ENCODE measurements at places on chromosomes 11 and 22.

DNA sequence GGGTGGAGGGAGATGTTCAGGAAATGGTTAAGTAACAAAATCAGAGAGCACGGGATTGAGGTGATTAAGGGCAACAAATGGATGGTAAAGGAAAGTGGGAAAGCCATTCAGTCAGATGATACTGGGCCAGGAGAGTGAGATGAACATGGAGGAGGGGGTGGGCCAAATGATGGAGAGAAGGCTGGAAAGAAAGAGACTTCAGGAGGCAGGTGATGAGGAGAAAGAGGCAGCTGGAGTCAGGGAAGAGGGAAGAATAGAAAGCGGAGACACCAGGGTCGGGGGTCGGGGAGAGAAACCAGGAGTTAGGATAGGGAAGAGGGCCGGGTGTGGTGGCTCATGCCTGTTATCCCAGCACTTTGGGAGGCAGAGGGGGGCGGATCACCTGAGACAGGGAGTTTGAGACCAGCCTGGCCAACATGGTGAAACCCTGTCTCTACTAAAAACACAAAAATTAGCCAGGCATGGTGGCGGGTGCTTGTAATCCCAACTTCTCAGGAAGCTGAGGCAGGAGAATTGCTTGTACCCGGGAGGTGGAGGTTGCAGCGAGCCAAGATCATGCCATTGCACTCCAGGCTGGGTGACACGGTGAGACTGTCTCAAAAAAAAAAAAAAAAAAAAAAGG, 4.7 kb upstream of the KDM2A start:
- DNase-seq, result no peak

DNA sequence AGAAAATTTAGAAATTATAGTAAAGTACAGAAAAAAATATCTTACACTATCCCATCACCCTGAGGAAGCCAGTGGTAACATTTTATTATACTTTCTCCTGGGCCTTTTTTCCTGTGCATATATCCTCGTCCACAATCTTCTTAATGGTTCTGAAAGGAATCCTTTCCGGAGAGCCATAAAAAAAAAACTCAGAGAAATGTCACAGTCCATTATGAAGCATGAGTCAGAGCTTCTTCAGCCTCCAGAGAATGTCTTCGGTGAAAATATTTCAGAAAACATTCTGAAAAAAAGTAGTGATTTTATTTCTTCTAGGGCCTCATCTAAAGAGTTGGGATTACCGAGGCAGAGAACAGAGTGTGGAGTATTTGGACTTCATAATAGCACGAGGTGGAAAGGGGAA, 163.4 kb downstream of the INSC start:
- DNase-seq, result no peak

GRCh38 chr11:78425399-78426070, 7.9 kb upstream of the GAB2 start:
- DNase-seq, result no peak

- no peak for DNase-seq
Observed at GRCh38 chr22:48579928-48580309, 1247.8 kb downstream of the BRD1 start.

DNA sequence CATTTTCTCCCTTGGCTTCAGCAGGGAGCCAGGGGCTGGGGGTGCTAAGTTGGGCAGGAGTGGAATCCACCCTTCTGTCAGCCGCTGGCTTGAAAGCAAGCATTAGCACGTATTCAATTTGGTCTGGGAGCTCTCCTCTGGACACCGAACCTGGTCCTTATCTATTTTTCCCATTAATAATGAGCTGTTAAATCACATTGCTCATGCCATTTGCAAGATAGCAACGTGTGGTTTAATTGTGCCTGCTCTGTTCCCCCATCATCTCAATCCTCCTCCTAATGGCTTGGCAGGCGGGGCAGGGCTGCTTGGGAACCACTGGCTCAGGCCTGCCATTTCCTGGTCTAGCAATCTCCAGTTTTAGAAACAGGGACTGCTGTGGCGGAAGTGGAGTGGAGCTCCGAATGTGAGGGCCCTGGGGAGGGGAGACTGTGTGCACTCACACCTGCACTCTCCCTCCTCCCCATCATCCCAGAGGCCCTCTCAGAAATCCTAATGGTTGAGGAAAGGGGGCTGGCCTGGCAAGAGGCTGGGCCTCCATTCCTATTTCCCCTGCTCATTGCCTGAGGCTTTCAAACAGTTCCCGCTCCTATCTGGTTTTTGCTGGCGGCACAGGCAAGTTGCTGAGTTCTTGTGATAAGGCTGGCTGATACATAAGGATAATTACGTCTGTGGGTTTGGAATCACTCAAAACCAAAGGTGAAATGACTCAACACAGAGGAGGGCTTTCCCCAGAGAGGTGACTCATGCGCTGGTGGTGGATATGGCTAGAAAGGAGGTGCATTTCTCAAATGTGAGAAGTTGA, 201.2 kb upstream of the E2F8 start:
- DNase-seq, result peak; percentile 97

DNA sequence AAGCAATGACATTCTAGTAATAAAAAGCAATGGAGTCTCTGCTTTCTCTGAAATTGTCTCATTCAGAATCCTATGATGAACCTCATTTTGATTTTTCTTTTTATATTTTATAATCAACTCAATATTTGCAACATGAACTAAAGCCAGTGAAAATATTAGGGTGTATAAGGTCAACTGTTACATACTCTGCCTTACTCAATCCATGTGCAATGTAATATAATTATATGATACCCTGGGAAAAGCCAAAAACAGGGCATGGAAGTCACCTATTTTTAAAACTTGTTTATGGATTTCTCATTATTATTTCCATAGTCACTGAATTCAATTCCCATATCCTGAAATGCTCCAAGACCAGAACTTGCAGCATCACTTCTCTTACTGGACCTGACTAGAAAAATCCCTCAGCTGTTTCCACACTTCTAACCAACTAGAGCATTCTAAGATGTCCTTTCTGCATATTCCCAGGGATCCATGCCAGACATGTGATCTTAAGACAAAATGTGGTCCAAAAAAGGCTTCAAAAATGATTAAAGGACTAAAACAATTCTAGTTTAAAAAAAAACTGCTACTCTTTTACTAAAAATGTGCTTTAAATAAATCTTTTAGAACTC, 97.3 kb downstream of the GUCY1A2 start:
- DNase-seq, result no peak

DNA sequence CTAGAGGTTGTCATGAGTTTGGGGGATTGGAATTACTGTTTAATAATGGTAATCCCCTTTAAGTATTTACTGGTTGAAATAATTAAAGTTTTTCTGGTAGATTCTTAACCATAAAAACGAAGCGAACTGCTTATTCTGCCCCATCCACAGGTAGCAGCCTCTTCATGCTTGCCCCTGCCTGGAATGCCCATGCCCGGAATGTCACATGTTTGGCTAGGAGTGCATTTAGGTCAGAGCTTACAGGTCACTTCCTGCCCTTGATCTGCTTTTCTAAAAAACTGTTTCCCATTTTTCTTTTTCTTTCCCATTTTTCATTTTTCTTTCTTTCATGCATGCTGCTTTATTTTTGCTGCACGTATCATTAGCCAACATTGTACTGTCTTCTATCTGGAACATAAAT, 69.1 kb downstream of the YAP1 start:
- no peak for DNase-seq

GRCh38 chr22:42376711-42377554, 55.3 kb downstream of the NFAM1 start:
- no peak for DNase-seq

DNA sequence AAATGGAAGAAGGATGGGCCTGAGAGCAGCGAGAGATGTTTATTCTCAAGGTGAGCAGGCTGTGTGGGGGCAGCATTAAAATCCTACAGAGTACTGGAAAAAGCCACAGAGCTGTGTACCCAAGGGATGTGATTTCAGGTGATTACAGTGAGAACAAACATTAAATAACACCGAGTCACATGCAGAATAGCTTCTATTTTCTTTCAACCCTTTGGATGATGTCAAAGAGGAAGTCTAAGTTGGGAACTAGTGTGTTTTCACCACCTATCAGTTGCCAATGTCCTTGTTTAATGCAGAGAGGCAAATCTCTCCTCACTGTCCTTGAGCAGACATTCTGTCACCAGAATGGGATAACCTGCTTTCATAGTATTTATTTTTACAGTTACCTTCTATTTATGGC, 379.6 kb upstream of the NARS2 start:
- no peak for DNase-seq

GRCh38 chr11:5486003-5486402, 2.5 kb upstream of the OR52D1 start:
- no peak for DNase-seq

- peak; percentile 60 for DNase-seq
Observed at GRCh38 chr11:110463153-110463552, 33.4 kb downstream of the FDX1 start.

DNA sequence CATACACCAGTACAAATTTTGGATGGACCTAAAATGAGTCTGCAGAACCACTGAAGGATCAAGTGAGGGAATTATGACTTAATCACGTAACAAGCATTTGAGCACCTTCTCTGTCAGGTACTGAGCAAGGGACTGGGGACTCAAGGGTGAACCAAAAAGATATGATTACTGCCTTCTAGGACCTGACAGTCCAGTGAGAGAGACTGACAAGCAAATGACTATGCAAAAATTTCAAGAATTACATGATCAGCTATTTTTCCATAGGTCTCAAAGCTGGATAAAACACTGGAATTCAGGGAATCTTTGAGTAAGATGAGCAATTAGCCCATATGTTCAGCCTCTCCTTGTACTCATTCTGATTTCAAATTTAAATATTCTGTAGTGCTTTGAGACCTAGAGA, 5.2 kb upstream of the STT3A start:
- no peak for DNase-seq

Data from epithelial cell of esophagus (primary cell).